Right renal pelvis (tissue), 4 donors: ENCODE measurements at places on chromosomes 1 and 21. TPM values are rescaled to one million over a fixed set of nuclear protein-coding genes. Genes with fewer than 3 reads are reported as not detected.

DNA sequence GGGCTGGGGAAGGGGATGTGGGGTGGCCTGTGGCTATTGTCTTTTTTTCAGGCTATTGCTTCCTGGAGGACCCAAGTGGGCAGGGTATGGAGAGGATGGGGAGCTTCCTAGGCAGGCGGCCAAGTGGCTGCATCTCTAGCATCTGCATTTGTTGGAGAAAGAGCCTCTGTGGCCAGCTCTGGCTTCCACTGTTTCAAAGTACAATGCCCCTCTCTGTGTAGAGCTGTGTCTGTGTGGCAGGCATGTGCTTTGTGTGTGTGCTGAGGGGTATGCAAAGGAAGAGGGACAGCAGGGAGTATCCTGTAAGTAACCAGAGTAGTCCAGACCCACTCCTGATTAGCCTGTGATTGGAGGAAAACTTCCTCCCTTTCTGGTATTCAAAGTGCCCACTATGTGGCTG, 40.6 kb downstream of the KCNA2 start:
- DNase-seq: no peak

- no peak for DNase-seq
Observed at GRCh38 chr1:112501810-112502641, 6.7 kb upstream of the WNT2B start.

Gene AADACL4
- 2.1 TPM for polyA plus RNA-seq

- DNase-seq: no peak
Observed at GRCh38 chr1:116817582-116818064, 63.4 kb downstream of the CD2 start.

DNA sequence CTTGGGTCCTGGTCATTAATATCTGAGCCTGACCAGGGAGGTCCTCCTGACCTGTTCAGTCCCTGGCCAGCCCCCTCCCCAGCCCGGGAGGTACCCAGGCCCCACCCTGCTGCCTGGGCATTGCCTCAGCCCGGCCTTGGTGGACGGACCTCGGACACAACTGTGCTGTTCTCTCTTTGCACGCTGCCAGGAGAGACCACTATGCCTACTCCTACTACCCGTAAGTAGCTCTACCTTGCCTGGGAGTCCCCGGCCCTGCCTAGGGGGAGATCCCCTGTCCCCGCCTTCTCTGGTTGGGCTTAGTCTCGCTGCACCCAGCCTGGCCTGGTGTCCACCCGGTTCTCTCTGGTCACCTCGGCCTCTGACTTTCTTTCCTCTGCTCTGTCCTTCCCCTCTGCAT, 53.2 kb downstream of the PTPRU start:
- DNase-seq: no peak

DNA sequence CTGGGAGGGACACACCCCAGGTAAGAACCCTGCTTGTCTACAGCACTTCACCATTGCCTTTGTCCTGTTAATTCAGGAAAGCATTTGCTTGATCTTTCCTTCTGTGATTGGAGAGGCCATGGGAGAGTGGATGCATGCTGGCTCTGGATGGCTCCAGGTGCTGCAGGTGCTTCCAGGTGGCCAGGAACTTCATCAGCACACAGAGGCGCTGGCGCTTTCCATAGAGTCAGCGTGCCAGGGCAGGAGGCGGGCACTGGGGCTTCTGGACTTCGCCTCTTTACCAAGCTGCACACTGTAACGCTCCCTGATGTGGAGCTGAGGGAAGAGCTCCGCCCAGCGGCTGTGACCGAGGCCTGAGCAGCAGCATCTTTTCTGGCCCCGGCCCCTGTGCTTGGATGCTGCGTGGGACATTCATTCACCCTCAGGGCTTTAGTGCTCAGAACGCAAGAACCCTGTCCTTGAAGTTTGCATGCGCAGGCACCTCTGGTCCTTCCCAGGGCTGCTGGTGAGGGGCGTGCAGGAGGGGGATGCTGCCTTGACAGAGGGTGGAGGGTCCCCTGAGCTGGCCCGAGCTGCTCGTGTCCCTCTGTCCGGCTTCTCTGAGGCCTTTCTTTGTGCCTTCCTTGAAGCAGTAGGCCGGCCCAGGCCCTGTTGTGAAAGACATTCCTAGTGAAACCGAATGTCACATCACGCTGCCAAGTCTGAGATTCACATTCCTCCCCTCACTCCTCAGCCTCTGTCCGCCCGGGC, 1.6 kb upstream of the MX2 start:
- no peak for DNase-seq
